ENCODE measurements at places on chromosomes 2 and 18. TPM values are rescaled to one million over a fixed set of nuclear protein-coding genes. Genes with fewer than 3 reads are reported as not detected.

- no peak for DNase-seq
Observed at GRCh38 chr2:113857464-113857863, 32.4 kb upstream of the ACTR3 start.

DNA sequence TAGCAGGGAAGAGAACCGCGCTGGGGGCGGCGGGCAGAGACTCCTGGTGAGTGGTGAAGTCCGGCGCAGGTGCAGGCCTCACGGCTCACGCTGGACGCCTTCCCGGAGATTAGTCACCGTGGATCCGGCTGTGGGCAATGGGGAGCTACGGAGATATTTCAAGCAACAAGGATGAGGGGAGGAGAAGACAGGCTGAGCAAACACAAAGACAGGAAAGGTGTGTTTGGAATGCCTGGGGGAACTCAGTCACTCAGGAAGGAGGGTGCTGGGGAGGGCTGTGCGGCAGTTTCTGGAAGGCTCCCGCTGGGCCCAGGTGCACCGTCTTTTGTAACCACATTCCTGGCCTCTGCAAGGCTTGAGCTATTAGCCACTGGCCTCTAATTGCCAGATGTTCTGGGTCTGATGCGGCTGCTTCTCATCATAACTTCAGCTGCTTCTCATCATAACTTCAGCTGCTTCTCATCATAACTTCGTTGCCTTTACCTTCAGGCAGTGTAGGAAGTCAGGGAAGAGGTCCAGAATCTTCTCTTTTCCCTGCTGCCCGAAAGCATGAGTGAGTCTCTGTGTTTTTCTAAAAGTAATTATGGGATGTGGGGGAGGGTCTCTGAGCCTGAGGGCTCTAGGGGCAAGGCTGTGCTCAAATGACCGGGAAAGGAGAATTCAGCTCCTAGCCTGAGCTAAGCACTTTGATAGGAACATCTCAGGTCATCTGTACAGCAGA, 118.9 kb downstream of the PXDN start:
- no peak for DNase-seq

- DNase-seq, result no peak
Observed at GRCh38 chr2:214899751-214900150, 90.3 kb upstream of the BARD1 start.

Gene SRD5A2
- 0.13 TPM for polyA plus RNA-seq

Gene ASPRV1
- polyA plus RNA-seq, result 4.7 TPM

All from left kidney (tissue), 8 donors.